ENCODE measurements at places on chromosomes 11 and 22.

GRCh38 chr11:3167143-3168119 lies 2.3 kb upstream of the OSBPL5 start:
- no peak for DNase-seq

GRCh38 chr11:29279716-29280115 lies 737.1 kb downstream of the KCNA4 start:
- no peak for DNase-seq

- DNase-seq: no peak
Observed at GRCh38 chr11:61453695-61454094, 23.8 kb downstream of the SDHAF2 start.

- no peak for DNase-seq
Observed at GRCh38 chr22:38694940-38695339, 5.8 kb downstream of the JOSD1 start.

GRCh38 chr11:132844956-132845696 lies 687.2 kb downstream of the OPCML start:
- no peak for DNase-seq

GRCh38 chr22:35400501-35400790 lies 506 bp downstream of the MCM5 start:
- DNase-seq: no peak

DNA sequence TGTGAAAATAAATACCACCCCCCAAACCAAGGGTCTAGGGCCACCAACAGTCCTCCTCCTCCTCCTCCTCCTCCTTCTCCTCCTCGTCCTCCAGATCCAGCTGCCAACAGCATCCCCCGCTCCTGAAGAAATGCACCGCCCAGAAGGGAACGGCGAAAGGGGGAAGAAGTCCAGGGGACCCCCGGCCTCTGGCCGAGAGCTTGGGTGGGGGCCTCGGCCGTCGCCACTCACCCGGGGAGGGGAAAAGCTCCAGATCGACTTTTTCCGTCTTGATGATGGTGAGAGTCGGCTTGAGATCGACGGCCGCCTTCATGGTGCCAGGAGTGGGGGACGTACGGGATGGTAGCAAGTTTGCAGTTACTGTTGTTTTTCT lies 65.7 kb downstream of the ETS1 start:
- DNase-seq: no peak

- no peak for DNase-seq
Observed at GRCh38 chr11:111410951-111411350, 31.9 kb upstream of the POU2AF1 start.

DNA sequence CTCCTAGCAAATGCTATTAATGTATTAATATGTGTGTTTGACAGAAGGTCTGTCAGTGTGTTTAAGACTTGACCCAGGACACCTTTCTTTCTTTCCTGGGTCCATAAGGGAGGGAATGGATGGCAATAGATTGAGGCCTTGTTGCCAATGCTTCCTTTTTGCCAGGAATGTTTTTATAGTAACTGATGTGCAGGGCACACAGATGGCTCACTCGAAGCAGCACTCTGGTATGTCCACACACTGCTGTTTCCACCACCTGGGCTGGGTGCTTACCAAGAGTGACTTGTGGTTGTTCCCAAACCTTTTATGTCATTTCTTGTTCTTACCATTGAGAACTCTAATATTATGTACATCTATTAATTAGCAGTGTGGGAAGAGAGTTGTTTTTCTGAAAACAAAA lies 396.9 kb upstream of the SYN3 start:
- DNase-seq: no peak

DNA sequence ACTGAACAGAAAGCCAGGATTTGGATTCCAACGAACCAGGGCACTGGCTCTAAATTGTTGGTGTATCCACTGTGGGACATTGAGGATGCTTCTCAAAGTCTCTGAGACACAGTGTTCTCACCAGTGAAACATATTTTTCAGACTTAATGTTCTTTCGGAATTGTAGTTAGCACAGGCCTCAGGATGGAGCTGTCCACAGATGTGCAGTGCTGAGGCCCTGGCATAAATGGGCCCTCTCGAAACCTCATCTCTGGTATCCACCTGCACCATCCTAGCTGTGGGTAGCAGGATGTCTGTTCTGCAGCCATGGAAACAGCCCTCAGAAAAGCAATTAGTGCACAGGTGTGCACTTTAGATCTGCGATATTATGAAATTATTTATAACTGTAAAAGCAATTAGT lies 656.8 kb downstream of the TBC1D22A start:
- DNase-seq: no peak

DNA sequence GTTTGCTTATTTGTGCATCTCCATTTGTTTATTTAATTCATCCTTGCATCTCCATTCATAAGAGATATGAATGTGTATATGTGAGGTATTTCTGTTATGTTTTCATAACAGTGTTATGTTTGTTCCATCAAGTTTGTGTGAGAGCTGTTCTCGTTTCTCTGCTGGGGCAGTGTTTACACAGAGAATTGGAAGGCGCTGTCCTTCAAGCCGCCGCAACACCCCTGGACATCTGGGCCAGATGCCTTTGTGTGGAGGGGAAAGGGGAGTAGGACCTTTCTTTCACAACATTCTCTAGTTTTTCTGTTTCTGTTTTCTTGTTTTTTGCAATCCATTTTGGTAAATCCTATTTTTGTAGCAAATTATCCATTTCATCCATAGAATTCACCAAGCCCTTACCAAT lies 7.0 kb upstream of the TM7SF2 start:
- DNase-seq: no peak

DNA sequence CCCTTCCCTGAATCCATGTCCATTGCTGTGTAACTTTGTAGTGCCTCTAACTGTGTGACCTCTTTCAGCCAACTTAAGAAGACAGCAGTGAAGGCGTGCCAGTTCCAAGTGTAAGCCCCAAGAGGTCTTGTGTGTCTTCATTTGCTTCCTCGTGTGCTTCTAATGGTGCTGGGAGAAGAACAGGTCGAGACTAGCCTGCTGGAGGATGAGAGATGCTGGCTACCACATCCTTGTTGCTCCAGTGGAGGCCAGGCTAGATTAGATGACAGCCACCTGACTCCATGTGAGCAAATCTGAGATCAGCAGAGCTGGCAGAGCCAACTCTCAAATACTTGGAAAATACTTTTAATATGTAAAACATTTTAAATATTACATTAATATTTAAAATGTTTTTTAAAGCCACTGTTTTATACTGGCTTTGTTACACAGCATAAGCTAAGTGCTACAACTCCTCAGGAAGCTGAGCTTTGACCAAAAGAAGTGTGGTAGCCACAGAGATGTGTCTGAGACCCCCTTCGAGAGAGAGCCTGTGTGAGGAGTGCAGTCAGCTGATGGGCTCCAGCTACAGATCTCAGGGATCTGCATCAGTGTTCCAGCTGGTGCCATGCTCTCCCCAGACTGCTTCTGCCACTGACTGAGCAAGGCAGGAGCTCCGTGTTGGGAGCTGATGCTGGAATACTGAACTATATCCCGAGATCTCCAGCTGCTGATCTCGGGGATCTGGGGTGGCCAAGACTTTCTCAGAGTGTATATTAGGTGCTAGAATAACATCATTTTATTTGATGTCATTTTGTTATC lies 8.9 kb downstream of the KCNJ11 start:
- no peak for DNase-seq

- DNase-seq: no peak
Observed at GRCh38 chr11:11710556-11710955, 88.8 kb upstream of the GALNT18 start.

GRCh38 chr11:95379479-95379878 lies 148.5 kb upstream of the SESN3 start:
- DNase-seq: no peak

DNA sequence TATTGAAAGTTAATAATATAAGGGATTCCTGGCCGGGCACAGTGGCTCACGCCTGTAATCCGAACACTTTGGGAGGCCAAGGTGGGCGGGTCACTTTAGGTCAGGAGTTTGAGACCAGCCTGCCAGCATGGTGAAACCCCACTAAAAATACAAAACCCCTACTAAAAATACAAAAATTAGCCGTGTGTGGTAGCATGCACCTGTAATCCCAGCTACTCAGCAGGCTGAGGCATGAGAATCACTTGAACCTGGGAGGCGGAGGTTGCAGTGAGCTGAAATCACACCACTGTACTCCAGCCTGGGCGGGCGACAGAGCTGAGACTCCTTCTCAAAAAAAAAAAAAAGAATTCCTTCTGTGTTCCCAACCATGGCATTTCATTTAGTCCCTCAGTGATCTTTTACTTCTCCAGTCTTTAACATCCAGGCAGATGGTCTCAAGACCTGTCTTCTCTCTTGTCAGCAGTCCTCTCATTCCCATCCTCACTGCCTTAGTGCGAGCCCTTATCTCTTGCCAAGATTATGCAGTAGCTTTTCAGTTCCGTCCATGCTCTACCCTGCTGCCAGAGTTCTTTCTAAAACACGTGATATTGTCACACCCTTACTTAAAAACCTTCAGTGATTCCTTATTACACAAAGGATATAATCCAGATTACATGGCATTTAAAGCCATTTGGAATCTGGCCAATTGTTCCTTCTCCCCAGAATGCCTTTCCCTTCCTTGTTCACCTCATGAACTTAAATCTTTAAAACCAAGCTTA lies 17.9 kb downstream of the RTN3 start:
- no peak for DNase-seq

- no peak for DNase-seq
Observed at GRCh38 chr11:113048820-113049768, 87.9 kb downstream of the NCAM1 start.

DNA sequence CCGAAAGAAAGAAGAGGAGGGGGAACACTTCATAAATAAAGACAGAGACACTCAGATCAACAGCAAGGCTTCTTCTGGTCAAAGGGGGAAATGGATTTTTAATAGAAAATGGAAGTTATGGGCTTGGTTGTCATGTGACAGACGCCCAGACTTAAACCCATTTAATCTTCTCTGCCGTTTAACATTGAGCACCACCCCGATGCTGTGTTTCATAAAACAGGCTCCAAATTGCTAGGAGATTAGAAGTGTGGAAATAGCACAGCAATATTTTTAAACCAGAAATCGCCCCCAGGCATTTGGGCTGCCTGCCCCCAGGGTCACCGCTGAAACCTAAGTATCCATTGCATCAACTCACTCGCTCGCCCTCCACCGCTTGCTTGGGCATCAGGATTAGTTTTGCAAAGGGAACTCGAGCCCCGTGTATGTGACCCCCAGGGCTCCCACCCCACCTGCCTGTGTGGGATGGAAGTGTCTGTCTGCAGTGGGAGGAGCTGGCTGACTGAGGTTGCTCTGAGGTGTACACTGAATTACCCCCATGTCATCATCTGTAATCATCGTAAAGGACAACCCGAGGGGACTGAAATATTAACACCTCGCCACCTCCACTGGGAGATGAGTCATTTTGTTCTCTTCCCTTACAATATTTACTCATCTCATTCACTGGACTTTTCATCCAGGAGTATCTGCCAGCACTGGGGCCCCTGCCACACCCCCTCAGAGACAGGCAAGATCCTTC lies 10.7 kb downstream of the DSCAML1 start:
- no peak for DNase-seq

DNA sequence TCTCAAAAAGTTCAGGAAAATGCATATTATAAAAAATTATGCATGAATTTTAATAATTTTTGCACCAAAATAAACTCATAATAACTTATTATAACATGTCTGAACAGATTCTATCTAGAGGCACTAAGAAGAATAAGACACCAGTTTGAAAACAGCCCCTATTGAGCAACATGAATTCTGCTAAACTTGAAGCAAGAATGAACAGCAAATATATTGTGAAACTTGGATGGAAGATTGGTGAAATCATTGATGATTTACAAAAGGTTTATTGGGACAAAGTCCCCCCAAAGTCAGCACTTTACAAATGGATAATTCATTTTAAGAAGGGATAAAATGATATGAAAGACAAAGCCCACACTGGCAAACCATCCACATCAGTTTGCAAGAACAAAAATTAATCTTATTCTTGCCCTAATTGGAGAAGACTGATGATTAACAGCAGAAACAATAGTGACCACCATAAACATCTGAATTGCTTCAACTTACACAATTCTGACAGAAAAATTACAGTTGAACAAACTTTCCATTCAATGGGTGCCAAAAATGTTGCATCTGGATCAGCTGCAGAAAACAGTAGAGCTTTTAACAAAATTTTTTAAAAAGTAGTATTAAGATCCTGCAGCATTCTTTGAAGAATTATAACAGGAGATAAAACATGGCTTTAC lies 257.5 kb upstream of the FAT3 start:
- no peak for DNase-seq

- peak; percentile 37 for DNase-seq
Observed at GRCh38 chr22:43723816-43724215, 88.3 kb downstream of the EFCAB6 start.

- DNase-seq: no peak
Observed at GRCh38 chr11:12399355-12399754, 22.0 kb downstream of the PARVA start.

GRCh38 chr22:32846780-32847491 lies 45.4 kb downstream of the TIMP3 start:
- DNase-seq: no peak

DNA sequence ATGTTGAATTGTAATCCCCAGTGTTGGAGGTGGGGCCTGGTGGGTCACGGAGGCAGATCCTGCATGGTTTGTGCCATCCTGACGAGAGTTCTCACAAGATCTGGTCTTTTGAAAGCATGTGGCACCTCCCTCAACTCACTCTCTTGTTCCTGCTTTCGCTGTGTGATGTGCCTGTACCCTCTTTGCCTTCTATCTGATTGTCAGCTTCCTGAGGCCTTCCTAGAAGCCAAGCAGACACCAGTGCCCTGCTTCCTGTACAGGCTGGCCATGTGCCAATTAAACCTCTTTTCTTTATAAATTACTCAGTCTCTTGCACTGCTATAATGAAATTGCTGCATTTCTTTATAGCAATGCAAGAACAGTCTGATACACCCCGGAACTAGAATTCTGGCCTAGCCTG lies 13.1 kb downstream of the PTPN5 start:
- no peak for DNase-seq

GRCh38 chr11:62025487-62026105 lies 58.2 kb upstream of the FTH1 start:
- DNase-seq: peak; percentile 98

GRCh38 chr11:18791969-18792628 lies 501 bp upstream of the PTPN5 start:
- no peak for DNase-seq

GRCh38 chr11:86176165-86176884 lies 68.2 kb upstream of the EED start:
- DNase-seq: peak; percentile 65

- DNase-seq: no peak
Observed at GRCh38 chr11:104907521-104908185, 9.4 kb upstream of the CASP12 start.

DNA sequence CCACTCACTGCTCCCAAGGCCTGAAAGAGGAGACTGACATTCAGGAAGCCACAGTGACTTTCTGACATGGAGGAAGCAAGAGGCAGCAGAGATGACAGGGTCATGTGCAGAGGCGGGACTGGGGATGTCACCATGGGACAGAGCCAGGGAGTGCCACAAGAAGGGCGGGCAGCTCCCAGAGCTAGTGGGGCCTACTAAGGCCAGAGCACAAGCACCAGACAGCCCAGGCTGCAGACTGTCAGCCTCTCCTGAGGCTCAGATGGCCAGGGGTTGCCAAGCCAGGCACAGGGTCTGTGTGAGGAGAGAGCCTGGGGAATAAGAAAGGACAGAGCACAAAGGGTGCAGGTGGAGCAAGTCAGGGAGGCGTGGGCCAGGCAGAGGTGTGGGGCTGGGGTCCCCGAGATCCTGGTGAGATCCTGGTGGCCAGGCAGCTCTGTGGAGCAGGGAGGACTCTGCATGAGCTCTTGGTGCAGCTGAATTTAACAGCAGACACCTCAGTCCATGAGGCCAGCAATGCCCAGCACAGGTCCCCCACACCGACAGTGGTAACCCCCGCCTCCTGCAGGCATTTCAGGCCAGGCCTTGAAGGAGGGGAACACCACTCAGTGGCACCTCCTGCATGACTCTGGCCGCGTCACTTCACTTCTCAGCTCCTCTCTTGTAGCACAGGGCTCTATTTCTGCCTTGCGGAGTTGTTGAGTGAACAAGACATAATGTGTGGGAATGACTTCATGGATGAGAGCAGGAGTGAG lies 52.3 kb downstream of the SGSM3 start:
- no peak for DNase-seq

Data from hematopoietic multipotent progenitor cell (in vitro differentiated cells).